Esophagus muscularis mucosa (tissue), 4 donors: ENCODE measurements at places on chromosomes 13 and 19. TPM values are rescaled to one million over a fixed set of nuclear protein-coding genes. Genes with fewer than 3 reads are reported as not detected.

The LRRC25 gene
- total RNA-seq = 7.5 TPM

DNA sequence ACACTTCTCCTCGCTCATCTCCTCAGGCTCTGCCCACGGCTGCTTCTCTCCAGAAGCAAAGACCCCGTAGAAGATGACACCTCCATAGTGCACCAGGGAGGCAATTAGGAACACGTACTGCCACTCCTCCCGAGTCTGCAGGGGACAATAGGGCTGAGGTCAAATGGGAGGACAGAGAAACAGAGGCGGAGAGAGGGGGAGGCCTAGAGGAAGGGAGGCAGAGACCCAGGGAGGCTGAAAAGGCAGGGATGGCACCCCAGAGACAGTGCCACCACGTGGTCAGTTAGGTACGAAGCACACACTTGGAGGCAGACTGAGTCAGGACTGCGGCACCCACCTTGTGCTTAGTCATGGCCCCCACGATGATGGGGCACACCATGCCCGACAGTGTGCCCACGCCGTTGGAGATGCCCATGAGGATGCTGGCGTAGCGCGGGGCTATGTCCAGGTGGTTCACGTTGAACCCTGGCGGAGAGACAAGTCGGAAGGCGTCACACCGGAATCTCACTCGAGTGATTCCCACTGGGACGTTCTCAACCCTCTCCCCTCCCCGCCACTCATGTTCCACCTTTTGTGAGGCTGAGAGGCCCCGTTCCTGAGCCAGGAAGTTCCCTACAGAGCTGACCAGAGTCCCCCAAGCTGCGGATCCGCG lies 5.6 kb downstream of the GFY start:
- no peak for DNase-seq

GRCh38 chr13:31209172-31209840 lies 9.5 kb downstream of the B3GLCT start:
- peak; percentile 92 for DNase-seq

DNA sequence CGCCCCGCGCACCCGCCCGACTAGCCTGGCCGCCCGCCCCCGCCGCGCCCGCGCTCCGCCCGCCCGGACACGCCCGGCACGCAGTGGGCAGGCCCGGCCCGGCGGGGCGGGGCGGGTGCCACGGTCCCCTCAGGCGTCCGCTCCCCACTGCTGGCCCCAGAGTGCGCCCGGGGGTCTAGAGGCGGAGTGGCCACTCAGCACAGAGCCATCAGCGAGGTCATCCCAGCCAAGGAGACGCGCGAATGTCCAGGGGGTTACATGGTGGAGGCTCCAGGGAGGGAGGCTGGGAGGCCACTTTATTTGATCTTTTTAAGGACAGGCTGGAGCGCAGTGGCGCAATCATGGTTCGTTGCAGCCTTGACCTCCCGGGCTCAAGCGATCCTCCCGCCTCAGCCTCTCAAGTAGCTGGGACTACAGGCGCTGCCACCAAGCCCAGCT lies 236 bp upstream of the TINCR start:
- DNase-seq = no peak

DNA sequence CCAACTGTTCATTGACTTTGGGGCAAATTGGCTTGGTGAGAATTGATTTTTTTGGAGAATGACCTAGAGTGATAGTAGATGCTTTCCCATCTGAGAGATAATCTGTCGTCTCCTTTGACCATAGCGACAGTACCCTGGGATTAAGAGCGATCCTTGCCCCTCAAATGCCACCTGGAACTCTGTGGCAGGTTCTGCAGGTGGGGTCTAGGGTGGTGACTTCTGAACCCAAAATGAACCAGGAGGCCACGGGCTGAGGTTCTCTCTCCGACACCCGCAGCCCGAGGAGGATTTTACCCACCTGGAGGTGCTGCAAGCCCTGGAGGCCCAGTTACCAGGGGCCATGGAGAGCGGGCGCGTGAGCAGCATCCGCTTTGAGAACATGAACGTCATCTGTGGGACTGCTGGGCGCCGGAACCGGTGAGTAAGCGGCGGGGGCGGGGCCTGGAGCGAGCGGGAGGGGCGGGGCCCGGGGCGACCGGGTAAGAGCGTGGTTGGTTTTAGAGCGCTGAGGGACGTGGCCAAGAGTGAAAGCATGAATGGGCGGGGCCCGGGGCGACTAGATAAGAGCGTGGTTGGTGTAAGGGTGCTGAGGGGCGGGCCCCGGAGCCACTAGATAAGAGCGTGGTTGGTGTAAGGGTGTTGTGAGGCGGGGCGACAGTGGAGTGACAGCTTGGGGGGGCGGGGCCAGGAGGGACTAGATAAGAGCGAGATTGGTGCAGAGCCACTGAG lies 8.6 kb downstream of the C19orf81 start:
- peak; percentile 93 for DNase-seq

- no peak for DNase-seq
These were observed 217.9 kb downstream of the RFC3 start for GRCh38 chr13:34035676-34036325.

- DNase-seq = no peak
These were observed 17.0 kb downstream of the ALOX5AP start for GRCh38 chr13:30752201-30752797.

GRCh38 chr13:111526922-111527321 lies 206.5 kb downstream of the TEX29 start:
- no peak for DNase-seq
